ENCODE measurements at places on chromosomes 1 and 21.

DNA sequence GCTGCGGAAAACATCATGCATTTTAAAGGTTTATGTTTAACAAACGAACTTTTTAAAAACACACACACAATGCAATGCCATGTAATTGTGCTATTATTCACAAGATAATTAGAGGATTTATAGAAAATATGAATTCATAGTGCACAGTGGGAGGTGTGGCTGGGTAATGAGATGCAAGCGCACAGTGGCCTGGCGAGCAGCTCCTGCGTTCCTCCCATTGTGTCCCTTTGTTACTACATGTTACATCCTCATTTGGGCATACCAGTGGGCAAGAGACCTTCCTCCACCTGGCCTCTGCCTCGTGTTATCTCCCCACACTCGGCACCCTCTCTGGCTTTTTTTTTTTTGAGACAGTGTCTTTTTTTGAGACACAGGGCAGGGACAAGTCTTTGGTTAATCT, 30.0 kb upstream of the TENT5B start:
- DNase-seq: no peak

DNA sequence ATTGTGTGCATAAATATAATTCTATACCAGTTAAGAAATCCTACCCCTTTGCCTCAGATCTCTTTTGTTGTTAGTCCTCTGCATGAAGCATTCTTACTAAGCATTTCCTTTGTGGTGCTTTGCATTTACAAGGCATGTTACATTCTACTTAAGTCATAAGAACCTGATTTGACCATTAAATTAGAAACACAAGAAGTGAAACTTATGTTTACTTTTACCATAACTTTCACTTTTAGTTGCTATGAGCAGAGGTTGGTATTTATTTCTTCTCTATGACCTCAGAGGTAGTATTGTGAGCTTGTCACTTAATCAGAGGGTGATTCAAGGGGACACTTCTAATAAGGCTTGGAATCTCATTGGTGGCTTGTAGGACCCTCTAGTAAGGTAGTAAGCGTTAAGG, 9.0 kb downstream of the FAM20B start:
- peak; percentile 70 for DNase-seq

DNA sequence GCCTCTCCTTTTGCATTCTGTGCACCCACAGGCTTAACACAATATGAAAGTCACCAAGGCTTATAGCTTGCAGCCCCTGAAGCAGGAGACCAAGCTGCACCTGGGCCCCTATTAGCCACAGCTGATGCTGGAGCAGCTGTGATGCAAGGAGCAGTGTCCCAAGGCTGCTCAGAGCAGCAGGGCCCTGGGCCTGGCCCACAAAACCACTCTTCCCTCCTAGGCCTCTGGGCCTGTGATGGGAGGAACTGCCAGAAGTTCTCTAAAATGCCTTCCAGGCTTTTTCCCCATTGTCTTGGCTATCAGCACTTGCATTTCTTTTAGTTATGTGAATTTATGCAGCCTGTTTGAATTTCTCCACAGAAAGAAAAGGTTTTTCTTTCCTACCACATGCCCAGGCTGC, 89.5 kb upstream of the KCTD3 start:
- no peak for DNase-seq

DNA sequence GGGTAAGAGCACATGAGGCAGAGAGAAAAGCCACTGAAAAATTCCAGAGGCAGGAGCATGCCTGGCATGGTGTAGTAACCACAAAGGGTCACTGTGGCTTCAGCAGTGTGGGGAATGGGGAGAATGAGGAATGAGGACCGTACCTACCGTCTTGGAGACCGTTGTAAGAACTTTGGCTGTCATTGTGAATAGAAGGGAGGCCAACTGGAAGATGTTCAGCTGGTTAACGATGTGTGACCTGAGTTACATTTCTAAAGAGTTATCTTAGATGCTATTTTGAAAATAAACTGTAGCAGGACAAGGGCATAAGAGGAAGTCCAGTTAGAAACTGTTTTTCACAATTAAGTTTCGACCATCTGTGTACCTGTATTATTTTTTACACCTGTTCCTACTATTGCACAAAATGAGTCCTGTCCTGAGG, 365.5 kb upstream of the SGIP1 start:
- DNase-seq: no peak

- no peak for DNase-seq
Measured at GRCh38 chr21:34765619-34766018, 96.8 kb downstream of the CLIC6 start.

DNA sequence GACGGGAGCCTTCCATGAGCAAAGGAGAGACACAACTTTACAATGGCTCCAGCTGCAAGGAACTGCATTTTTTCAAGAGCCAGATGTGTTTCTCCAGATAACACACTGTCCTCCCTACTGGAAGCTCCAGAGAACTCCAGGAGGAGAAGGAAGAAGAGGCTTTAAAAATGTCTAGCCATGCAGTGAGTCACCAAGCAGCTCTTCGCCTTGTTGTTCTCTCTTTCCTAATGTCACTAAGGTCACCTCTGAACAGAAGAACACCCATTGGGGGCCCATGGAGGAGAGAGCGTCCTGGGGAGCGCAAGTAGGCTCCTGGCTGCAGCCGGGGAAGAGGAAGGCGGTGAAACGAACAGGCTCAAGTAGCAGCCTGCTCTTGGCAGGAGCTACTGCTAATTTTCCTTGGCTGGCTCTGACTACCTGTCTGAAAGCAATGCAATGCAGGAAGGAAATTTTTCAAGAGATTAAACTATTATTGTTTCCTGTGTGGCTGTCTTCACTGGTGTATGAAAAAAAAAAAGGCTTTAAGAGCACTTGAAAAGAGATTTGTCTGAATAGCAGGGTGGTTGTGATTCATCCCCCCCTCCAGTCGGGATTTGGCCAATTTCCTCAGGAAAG, 321.9 kb downstream of the SETD4 start:
- no peak for DNase-seq

GRCh38 chr1:220269036-220269435, 3.2 kb downstream of the RAB3GAP2 start:
- DNase-seq: no peak

- DNase-seq: no peak
Measured at GRCh38 chr1:202416641-202417040, 68.1 kb downstream of the PPP1R12B start.

DNA sequence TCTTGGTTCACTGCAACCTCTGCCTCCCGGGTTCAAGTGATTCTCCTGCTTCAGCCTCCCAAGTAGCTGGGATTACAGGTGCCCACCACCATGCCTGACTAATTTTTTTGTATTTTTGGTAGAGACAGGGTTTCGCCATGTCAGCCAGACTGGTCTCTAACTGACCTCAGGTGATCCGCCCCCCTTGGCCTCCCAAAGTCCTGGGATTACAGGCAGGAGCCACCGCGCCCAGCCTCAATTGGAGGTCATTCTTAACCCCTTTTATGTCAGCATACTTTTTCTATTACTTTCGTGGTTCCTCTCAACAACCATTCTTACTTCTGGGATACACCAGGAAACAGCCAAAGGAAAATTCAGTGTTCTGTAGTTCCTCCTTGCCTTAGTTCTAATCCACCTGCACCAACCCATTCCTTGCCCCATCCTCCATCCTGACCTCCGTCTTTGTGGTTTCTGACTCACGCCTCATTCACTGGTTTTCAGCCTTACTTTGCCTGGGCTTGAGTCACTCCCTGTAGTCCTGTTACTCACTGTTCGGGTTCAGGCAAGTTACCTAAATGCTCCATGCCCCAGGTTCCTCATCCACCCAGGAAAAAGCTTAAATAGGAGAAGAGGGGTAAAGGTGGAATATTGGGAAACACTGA, 12.9 kb upstream of the BCL10 start:
- no peak for DNase-seq

DNA sequence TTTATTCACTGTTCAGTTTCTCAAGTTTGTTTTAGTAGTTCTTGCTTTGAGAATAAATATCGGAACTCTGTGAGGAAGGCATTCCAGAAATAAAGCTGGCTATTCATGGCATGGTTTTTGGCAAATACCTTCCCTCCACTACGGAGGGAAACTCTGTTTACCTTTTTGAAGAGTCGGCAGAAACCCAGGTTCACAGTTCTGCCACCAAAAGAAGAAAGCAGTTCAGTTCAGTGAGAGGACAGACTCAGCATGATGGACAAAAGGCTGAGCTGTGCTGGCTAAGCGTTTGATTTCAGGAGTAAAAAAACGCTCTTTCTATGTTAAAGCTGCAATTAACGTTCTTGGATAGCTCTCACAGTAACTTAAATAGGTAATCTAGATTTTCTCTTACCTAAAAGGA, 42.4 kb downstream of the CNN3 start:
- no peak for DNase-seq

DNA sequence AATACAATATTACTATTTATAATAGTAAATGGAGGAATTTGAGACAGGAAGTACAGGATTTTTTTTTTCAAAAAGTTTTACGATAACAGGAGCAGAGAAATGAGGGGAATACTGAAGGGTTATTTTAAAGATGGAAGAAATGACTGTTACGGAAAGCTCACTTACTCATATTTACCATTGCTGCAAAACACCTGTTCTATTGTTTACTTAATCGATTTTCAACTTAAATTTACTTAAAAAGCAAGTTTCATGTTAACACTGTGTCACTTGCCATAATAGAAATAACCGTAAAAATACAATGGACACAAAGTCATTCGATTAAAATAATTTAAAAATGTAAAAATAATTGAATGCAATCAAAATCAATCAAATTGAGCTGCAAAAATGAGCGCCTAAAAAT, 3.4 kb upstream of the EXO1 start:
- DNase-seq: no peak

DNA sequence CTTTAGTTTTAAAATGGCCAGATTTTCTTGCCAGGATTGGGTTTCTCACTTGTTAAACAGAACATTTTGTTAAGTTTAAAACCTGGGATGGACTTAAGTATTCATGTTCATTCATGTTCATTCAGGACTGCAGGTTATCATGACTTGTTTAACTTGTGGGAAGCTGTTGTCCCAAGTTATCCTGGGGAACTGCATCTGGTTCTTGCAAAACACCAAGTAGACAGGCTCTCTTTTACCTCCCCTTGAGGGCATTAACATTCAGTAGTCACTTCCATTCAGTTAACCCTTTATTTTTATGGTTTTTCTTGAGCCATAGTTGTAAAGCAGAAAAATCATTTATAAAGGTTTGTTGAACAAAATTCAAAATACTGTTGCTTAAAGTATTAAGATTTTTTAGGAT, 8.1 kb downstream of the SOD1 start:
- no peak for DNase-seq

GRCh38 chr1:3821908-3822307, 25.6 kb upstream of the LRRC47 start:
- DNase-seq: no peak

GRCh38 chr1:181783208-181783607, 278.3 kb downstream of the ZNF648 start:
- DNase-seq: no peak

GRCh38 chr1:88266051-88266450, 418.0 kb upstream of the PKN2 start:
- DNase-seq: no peak

- no peak for DNase-seq
Measured at GRCh38 chr1:217539510-217539909, 91.4 kb downstream of the GPATCH2 start.

GRCh38 chr21:15449556-15449955, 280.2 kb upstream of the USP25 start:
- DNase-seq: no peak

DNA sequence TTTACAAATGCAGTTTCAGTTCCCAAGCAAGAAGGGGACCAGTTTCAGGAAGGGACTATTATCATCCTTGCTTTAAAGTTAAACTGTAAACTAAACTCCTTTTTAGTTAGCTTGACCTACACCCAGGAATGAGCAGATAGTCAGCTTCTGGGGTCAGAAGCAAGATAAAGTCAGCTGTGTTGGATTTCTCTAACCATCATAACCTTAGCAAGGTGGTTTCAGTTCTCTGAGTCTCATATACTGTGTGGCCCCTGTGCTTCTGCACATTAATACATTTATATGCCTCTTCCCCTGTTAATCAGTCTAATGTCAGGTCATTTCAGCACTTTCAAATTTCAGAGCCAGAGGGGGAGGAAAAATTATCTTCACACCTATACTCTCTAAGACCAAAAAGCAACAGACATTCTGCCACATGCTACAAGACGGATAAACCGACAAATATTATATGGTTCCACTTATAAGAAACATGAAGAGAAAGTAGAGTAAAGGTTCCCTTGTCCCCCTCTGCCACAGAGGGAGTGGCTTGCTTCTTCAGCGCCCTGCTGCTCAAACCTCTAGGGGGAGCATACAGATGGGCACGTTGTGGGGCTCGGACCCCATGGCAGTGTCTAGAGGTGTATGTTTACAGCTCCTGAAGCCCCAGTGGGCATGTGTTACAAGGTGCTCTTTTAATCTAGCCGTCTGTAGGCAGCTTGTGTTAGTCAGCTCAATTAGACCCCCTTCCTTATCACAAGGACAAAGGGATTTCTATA, 89.1 kb downstream of the SMYD3 start:
- DNase-seq: no peak

DNA sequence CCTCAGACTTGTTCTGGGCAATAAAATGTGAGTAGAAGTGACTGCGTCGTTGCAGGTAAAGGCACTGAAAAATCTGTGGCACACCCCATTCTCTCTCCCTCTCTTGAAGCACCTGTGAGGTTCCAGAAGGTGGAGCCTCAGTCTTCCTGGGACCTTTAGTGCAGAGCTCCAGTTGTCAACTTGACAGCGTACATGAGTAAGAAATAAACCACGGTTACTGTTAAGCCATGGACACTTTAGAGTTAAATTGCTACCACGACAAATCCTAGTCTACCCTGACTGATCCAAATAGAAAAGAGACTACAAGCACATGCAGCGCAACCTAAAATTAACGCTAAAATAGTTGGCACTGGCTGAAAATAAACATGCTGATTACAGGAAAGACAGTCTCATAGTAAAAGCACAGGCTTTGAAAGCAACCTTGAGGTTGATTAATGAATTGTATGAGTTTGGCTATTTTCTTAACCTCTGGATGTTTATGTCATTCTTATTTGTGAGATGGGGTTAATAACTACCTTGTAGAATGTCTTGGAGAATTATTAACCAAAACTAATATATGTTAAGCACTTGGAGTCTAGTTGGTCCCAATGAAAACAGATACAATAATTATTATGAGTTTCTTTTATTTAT, 93.0 kb upstream of the PLPPR4 start:
- DNase-seq: no peak

DNA sequence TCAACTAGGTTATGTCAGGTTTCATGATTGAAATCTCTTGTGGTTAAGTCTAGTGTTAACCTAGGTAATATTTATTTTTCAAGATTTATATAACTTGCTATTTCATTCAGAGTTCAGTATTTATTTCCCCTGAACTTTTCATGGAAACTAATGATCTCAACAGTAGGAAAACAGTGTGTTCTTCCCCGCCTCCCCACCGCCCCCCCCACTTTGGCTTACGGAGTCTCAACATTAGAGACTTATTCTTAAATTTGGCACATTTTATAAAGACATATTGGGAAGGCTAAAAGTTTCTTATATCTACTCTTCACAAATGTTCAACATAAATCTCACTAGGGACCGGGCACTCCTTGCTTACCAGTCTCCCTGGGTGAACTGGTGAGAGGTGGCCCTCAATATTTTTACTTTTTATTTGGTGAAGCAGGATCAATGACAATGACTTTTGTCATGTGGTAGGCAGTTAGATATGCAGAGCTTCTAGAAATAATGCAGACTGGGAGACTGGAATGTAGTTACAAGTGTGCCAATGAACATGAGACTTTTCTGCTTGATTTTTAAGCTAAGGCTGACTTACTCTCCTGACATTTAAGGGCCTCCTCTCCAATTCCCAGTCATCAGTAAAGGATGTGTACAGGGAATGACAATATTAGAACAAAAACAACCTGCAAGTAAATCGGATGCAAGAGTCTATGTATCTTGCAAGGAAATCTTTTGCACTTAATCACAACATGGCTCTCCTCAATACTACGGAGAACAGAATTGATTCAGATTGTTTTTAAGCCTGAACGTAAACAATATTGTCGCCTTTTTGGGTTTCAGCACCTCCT, 1.7 kb upstream of the MAN1A2 start:
- no peak for DNase-seq

- peak; percentile 22 for DNase-seq
Measured at GRCh38 chr1:35857830-35858229, 25.2 kb upstream of the AGO1 start.
